ENCODE measurements at places on chromosomes 11 and 22. TPM values are rescaled to one million over a fixed set of nuclear protein-coding genes. Genes with fewer than 3 reads are reported as not detected.

The MPEG1 gene
- not detected for total RNA-seq

The C11orf16 gene
- not detected for total RNA-seq

The PRR33 gene
- total RNA-seq: not detected

The ART1 gene
- total RNA-seq: not detected

The PDE2A gene
- 0.33 TPM for total RNA-seq

The TEAD1 gene
- total RNA-seq: 0.66 TPM

The KRTAP5-10 gene
- total RNA-seq: not detected

GRCh38 chr11:126700768-126701519 is 299.6 kb downstream of the KIRREL3 start:
- H3K27me3 ChIP-seq: no peaks in the 10 kb centered on the region
- no peaks in the 10 kb centered on the region for H3K4me1 ChIP-seq
- no peak overlapping the region for H3K4me3 ChIP-seq

- H3K4me1 ChIP-seq: peaks cover 40% of the 10 kb centered on the region
- peaks cover 12% of the 10 kb centered on the region for H3K36me3 ChIP-seq
- no peak overlapping the region for H3K27ac ChIP-seq
- no peak for DNase-seq
- H3K4me3 ChIP-seq: no peak overlapping the region
Observed at GRCh38 chr11:59761993-59762392, 6.8 kb downstream of the STX3 start.

DNA sequence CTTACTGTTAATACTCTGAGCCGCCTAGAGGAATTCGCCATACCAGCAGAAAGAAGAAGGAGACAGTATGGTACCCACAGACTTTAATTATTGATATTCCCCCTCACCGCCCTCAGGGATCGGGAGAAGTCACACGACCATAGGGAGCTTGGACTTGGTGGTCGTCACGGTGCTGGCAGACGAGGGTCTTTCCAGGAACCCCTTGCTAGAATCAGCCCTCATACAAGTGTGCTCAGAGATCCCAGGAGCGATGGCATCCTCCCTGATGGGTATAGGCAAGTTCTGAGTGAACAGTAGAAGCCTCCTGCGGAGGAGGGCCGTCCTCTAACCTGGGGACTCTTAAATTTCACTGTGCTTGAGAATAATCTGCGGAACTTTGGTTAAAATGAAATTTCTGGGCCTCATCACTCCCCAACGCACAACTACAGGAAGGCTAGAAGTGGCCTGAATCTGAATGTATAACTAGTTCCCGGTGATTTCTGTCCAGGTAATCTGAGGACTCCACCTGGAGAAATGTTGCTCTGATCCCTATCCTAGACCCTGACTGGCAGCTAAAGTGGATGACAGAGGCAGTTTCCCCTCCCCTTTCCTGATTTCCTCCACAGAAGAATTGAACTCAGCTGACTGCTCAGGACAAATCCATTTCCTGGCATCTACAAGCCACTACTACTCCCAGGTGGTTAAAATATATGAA is 4.5 kb downstream of the VSIG2 start:
- H3K27ac ChIP-seq: no peak overlapping the region
- peaks cover 34% of the 10 kb centered on the region for H3K4me1 ChIP-seq
- H3K36me3 ChIP-seq: no peaks in the 10 kb centered on the region
- DNase-seq: no peak
- peak overlapping the region; percentile 98 for H3K4me3 ChIP-seq
- peaks cover 17% of the 10 kb centered on the region for H3K27me3 ChIP-seq

- H3K36me3 ChIP-seq: peaks cover 40% of the 10 kb centered on the region
- peak; percentile 86 for DNase-seq
- H3K4me1 ChIP-seq: peaks cover 81% of the 10 kb centered on the region
- H3K27me3 ChIP-seq: no peaks in the 10 kb centered on the region
- H3K27ac ChIP-seq: peak overlapping the region; percentile 99
Observed at GRCh38 chr22:36156515-36157419, 3.8 kb downstream of the APOL3 start.

DNA sequence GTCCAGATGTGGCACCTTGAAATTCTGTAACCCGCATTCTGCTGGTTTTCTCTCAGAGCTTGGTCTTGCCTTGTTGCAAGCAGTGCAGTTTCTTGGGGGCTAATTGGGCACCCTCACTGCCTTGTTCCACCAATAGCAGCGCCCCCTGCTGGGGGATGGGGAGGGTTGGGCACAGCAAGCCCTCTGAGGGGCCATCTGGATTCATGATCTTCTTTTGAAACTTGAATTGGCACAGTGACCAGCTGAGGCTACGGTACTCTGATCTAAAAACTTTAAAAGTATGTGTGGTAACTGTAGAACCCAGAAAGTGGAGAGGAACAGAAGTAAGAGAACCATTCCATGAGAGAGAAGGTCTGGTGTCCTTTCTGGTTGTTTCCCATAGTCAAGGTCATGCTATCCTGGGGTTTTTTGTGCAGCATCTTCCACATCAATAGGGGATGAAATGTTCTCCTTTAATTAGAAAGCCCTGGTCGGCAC is 64.2 kb downstream of the MED15 start:
- peaks cover 75% of the 10 kb centered on the region for H3K36me3 ChIP-seq
- peak; percentile 86 for DNase-seq
- H3K27ac ChIP-seq: no peak overlapping the region

- peak; percentile 87 for DNase-seq
- peak overlapping the region; percentile 89 for H3K27ac ChIP-seq
- peaks cover 30% of the 10 kb centered on the region for H3K4me1 ChIP-seq
Observed at GRCh38 chr22:41217553-41218157, 12.5 kb downstream of the L3MBTL2 start.

DNA sequence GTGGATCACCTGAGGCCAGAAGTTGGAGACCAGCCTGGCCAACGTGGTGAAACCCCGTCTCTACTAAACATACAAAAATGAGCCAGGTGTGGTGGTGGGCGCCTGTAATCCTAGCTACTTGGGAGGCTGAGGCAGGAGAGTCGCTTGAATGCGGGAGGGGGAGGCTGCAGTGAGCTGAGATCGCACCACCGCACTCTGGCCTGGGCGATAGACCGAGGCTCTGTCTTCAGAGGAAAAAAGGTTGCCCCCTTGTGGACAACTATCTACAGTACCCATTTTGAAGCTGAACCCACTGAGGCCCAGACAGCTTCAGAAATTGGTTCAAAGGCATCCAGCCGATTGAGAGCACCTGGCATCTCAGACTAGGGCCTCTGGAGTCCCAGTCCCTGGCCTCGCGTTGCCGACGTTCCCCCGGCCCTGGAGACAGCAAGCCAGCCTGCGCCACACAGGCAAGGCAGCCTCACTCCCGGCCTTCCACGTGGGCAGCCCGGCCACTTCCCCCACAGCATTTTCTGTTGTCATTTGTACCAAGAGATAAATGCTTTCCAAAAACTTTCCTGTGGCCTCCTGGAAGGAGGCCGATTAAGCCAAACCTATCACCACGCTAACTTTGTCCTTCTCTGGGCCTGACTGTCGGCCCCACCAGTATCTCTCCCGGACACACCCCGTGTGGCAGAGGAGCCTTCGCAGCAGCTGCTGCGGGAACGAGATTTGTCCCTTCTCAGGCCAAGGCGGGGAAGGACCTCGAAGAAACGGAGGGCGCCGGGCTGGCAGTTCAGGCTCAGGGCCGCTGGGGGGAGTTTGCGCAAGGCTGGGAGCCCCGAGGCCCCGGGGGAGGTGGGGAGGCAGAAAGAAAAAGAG is 82.8 kb downstream of the FLI1 start:
- peaks cover 23% of the 10 kb centered on the region for H3K4me1 ChIP-seq
- H3K36me3 ChIP-seq: peaks cover 68% of the 10 kb centered on the region
- peak overlapping the region; percentile 74 for H3K27ac ChIP-seq
- H3K4me3 ChIP-seq: no peak overlapping the region

- H3K36me3 ChIP-seq: peaks cover 43% of the 10 kb centered on the region
- no peak overlapping the region for H3K27ac ChIP-seq
- H3K4me3 ChIP-seq: no peak overlapping the region
- peaks cover 56% of the 10 kb centered on the region for H3K4me1 ChIP-seq
Observed at GRCh38 chr11:3964935-3965604, 109.6 kb downstream of the STIM1 start.

DNA sequence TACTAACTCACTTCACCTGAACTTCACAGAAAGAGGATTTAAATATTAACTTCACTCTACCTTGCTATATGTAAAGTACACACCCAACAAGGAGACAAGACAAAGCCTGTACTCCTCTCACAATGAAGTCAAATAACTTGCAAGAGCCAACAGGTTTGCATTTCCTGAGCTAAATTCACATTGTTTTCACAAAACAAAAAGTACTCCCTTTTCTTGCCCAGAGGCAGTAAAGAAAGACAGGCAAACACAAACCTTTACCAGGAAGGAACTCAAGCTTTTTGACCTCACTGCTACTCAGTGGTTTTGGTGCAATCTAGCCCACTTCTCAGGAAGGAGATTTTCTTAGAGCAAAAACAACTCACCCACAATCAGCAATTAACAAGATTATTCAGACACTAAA is 15.7 kb downstream of the USP28 start:
- peak; percentile 77 for DNase-seq
- H3K27ac ChIP-seq: peak overlapping the region; percentile 84
- H3K27me3 ChIP-seq: no peaks in the 10 kb centered on the region
- H3K36me3 ChIP-seq: peaks cover 16% of the 10 kb centered on the region
- H3K4me3 ChIP-seq: peak overlapping the region; percentile 75
- H3K4me1 ChIP-seq: peaks cover 27% of the 10 kb centered on the region

DNA sequence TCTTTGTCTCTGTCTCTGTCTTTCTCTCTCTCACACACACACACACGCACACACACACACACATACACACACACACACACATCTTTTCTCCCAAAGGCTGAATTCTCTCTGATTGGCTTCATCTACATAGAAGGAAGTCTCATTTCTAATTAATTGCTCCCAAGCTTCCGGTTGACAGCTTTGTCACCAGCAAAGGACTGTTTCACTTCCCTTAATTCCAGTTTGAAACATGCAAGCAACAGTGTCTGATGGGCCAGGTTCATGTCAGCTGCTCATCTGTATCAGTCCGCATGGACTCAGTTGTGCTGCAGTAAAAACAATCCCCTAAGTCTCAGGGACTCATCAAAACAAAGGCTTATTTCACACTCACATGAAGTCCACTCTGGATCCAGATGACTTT is 16.2 kb upstream of the PVALB start:
- no peak for DNase-seq
- no peaks in the 10 kb centered on the region for H3K36me3 ChIP-seq
- no peak overlapping the region for H3K4me3 ChIP-seq
- H3K27ac ChIP-seq: no peak overlapping the region

DNA sequence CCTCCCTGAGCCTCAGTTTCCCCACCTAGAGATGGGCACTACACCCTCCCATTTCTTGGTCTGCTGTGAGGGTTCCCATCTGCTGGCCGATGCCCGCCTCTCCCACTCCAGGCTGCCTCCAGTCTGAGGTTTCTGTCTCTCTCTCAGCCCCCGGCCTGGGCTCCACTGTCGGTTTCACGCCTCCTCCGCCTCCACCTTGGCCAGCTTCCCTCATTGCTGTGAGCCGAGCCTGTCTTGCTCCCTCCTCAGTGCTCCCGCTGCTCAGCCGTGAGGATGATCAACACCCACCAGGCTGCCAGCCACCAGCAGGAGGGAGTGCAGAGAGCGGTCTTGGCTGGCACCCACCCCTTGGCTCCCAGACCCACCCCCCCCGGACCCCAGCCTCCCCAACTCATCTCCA is 61.0 kb downstream of the CYTH4 start:
- H3K27ac ChIP-seq: no peak overlapping the region
- peaks cover 4% of the 10 kb centered on the region for H3K27me3 ChIP-seq
- H3K36me3 ChIP-seq: no peaks in the 10 kb centered on the region
- DNase-seq: no peak
- H3K4me1 ChIP-seq: no peaks in the 10 kb centered on the region

Measured in activated CD4-positive, alpha-beta T cell treated with anti-CD3 and anti-CD28 coated beads, Interleukin-2, amount 10 ng/mL, durations not matched to agents 24 days and 14 days (primary cell).